Central memory CD4-positive, alpha-beta T cell (primary cell): ENCODE measurements at places on chromosomes 6 and 20.

DNA sequence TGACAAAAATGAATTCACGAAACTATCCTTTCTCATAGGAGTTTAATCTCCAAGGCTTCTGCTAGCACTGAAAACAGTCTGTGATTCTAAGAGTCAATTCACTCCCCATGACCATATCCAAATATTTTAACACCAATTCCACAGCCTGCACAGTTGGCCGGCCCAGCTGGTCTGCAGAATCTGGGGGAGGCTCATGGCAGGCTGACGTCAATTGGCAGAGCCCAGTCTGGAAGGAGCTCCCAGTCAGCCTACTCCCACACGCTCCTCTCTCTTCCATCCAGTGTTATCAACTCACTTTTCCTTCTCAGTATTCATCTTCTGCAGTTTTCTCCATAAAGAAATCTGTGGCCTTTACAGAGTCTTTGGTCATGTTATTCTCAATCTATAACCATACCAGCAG, 111.0 kb downstream of the TBXT start:
- DNase-seq, result no peak

DNA sequence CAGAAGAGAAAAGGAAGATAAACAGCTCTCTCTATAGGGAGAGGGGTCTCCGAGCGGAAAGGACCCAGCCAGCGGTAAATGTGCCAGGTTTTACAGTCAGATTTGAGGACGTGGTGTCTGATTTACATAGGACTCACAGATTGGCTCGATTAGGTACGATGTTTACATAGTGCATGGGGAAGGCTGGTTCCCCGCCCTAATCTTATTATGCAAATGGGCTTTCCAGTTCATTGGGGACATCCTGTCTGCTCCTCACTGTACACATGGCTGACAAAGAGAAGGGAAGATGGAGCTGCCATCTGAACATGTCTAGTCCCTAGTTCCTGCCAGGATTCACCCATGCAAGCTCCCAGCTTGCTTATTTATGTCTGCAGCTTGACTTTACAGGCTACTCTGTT, 119.9 kb downstream of the RNF144B start:
- no peak for DNase-seq

DNA sequence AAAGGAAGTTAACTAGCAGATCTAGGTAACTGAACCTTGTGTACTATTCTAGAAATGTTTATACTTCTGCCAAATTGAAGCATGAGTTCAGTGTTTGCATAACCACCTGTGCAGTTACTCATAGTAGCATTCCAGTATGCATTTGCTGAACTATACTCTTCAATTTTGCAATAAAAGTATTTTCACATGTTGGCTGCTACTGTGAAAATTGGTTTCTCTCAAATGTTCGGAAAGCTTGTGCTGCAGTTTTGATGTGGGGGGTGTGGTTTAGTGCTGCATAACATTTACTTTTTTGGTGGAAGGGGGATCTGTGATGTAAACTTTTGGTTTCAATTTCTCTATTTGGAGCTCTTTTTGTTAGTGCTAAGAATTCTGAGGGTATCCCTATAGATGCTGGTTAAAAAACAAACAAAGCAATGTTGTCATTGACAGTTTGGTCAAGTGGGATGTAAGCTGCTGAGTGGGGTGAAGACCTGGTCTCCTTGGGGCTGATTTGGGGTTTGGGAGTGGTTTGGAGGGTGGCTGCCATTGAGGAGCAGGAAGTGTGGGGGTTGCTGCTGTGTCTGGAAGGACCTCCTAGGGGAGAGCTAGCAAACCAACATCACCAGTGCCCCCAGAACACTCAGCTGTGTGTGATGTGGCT, 87.8 kb downstream of the CARMIL1 start:
- peak; percentile 53 for DNase-seq

- DNase-seq, result peak; percentile 16
Measured at GRCh38 chr20:24109008-24109407, 120.4 kb upstream of the GGTLC1 start.

DNA sequence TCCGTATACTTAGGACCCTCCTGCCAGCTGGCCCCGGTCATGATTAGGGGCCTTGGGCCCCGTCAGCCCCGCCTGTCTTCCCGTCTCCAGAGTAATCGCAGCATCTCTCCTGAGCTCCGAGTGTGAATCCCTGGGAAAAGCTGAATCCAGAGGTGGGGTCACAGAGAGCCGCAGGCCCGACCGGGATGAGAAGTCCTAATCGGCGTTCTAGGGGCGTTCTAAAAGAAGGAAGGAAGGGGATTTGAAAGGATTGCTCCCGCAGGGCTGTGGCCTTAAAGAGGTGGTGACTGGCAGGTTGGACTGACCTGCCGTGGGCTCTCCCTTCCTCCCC, 371 bp downstream of the HMGN4 start:
- no peak for DNase-seq

GRCh38 chr6:155411154-155412052, 44.2 kb downstream of the NOX3 start:
- no peak for DNase-seq

DNA sequence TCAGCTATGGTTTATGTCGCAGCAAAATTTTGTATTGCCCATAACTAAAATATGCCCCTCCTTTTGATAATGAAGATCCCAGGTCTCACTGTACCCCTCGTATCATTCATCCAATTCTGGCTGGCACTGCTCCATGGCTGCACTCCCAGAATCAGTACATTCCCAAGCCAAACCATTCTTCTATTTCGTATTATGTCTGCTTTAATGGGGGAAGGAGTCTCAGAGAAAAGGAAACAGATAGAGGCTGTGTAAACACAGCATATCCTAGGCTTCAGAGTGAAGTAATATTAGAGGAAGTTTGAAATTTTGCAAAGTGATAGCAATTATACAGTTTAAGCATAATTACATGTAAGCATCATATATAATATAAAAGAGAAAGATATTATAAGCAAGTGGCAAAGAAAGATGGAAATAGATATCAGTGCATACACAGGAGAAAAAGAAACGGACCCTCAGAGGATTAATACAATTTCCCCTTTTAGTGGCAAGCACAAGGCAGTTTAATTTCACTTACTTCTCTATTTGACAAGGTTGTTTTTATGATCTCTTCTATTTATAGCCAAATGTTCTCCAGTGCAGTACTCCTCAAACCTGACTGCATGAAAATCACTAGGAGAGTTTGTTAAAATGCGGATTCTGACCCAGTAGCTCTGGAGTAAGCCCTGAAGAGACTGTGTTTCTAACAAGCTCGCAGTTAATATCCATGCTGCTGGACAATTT, 56.5 kb upstream of the TENT5A start:
- DNase-seq, result no peak

DNA sequence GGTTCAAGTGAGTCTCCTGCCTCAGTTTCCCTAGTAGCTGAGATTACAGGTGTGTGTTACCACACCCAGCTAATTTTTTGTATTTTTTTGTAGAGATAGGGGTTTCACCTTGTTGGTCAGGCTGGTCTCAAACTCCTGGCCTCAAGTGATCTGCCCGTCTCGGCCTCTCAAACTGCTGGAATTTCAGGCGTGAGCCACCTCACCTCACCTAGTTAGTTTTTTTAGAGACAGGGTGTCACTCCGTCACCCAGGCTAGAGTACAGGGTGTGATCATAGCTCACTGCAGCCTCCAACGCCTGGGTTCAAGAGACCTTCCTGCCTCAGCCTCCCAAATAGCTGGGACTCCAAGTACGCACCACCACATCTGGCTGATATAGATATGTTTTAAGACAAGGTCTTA, 22.9 kb downstream of the SYTL3 start:
- no peak for DNase-seq

GRCh38 chr6:126267626-126268025, 72.3 kb upstream of the CENPW start:
- DNase-seq, result no peak

- no peak for DNase-seq
Measured at GRCh38 chr6:31158863-31159855, 770 bp downstream of the TCF19 start.

DNA sequence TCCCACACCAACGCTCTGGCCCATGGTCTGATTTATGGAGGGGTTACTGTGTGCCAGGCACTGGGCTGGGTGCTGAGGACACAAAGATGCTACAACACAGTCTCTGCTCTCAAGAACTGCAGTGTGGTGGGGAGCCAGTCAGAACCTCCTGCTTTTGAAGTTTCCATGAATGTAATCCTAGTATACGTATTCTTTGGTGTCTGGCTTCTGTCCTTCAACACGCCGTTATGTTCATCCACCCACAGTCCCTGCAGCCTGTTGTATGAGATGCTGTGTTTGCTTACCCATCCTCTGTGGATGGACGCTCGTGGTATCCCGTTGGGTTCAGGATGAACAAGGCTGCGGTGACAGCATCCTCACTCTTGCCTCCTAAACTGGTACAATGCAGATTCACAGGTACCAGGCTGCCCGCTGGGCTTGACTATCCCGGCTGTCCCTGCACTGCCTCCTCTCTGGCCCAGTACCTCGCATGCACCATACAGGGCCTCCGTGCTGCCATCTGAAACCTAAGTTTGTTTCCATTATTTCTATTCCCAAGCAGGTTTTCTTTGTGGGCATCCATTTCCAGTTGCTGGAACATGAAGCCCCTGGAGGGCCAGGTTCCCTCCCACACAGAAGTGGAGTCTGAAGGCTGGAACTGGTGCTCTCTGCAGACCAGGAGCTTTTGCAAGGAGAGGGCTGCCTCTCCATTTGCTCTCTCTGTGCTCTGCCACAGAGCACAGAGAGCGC, 364.5 kb downstream of the ZFAND3 start:
- DNase-seq, result no peak

- no peak for DNase-seq
Measured at GRCh38 chr20:47038566-47039560, 144.2 kb downstream of the EYA2 start.

DNA sequence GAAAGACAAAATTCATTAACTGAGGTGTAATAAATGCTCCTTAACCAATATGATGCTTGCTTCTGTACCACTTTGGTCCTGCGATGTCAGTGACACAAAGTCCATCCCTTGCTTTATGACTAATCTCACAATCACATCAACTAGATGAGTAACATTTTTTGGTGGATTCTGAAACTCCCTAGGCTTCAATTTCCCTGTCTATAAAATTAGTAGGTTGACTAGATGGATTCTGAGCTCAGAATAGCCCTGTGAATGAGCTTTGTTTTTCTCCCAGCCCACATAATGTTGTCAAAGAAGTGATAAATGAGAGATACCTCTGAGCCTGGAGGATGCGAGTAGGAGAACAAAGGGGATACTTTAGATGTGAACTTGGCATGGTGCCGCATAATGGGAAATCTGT, 9.1 kb downstream of the TXLNB start:
- DNase-seq, result no peak
